ENCODE measurements at places on chromosomes 5 and 9.

DNA sequence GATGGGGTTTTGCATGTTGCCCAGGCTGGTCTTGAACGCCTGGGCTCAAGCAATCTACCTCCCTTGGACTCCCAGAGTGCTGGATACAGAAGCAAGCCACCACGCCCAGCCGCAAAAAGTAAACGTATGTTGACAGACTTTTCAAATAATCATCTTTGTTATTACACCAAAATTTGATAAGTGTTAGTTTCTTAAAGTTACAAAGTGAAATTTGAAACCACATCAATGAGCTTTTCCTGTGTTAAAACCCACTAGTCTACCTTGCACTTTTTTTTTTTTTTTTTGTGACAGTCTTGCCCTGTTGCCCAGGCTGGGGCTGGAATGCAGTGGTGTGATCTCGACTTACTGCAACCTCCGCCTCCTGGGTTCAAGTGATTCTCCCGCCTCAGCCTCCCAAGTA lies 29.9 kb downstream of the SPACA9 start:
- no peak for DNase-seq

DNA sequence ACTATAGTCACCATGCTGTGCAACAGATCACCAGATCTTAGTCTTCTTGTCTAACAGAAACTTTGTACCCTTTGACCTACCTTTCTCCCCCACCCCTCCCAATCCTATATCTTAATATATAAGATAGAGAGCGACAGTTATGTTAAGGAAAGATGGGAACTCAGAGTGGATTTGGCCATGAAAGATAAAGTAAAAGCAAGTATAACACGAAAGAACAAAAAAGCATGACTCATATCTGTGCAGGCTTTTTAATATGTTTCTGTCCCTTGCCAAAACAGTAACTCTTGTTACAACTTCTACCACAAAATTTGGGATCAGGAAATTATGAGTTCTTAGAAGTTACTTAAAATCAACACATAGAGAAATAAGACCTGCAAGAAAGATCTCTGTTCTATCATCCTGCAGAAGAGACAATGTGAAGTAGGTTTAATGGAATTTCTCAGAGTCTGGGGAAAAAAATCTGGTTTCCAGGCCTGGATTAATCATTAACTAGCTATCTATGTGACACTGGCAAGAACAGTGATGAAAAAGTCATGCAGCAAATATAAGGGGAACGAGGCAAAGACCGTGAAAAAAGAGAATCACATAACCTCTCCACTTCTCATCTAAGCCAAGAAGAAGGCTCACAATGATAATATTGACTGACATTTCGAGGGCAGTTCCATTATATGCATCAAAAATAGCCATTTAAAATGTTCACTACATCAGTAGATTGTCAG lies 18.6 kb downstream of the BAAT start:
- DNase-seq, result no peak

GRCh38 chr9:98092613-98092931 lies 26.4 kb downstream of the TRIM14 start:
- DNase-seq, result no peak

DNA sequence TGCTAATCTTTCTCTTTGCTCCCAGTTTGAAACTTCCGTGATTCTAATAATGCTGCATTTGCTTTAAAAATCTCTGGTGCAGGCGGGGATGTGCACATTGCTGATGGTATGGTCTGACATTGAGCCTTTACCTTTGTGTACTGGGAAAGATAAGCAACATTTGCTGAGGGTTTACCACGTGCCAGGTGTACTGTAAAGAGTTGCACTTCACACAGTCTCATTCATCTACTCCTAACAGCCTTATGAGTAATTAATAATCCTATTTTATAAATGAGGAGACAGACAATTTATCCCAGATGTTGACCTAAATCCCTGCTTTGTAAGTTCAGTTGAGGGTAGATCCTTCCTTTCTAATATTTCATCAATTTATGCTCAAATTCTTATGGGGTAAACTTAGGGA lies 726 bp upstream of the ADGRV1 start:
- no peak for DNase-seq

- DNase-seq, result peak; percentile 27
These were observed 890 bp downstream of the PIK3R1 start for GRCh38 chr5:68216245-68217046.

- DNase-seq, result no peak
These were observed 1.3 kb downstream of the PSAT1 start for GRCh38 chr9:78298046-78298765.

DNA sequence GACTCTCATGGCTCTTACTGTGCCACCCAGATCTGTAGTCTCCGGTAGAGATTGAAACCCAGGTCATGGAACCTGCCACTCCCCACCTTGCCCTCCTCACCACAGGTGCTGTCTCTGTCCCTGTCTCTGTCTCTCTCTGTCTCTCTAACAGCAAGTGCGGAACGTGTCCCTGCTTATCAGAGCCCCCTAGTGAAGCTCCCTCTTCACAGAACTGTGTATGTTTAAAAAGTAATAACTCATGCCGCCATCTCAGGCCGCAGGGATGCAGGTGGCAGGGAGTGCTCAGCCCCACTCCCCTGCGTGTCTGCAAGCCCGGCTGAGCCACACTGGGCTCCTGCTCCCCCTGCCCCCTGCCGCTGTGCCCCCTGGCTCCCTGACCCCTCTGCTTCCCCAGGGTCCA lies 43.8 kb downstream of the UNC5A start:
- DNase-seq, result no peak

DNA sequence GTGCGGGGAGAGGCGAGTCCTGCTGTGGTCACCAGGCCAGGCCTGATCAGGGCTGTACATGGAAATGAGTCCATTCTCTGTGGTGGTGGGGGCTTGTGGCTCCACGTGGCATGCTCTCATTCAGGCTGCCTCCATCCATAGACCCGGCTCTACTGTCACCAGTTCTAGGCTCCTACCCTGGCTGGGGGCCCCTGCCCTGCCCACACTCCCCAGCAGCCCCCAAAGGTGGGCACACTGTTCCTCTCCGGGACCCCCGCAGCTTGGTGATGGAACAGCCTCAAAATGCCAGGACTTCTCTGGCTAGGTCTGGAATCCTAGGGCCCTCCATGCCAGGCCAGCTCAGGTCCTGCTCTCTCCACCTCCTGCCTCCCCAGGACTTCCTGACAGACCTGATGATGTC lies 111.7 kb downstream of the DAB2IP start:
- DNase-seq, result no peak

- no peak for DNase-seq
These were observed 2.3 kb downstream of the FAM221B start for GRCh38 chr9:35826071-35826701.

- DNase-seq, result no peak
These were observed 9.8 kb upstream of the TLX3 start for GRCh38 chr5:171299228-171299627.

- no peak for DNase-seq
These were observed 49.9 kb upstream of the GAS1 start for GRCh38 chr9:86997156-86997555.

- DNase-seq, result peak; percentile 29
These were observed 26.1 kb upstream of the MACIR start for GRCh38 chr5:103232393-103232999.

DNA sequence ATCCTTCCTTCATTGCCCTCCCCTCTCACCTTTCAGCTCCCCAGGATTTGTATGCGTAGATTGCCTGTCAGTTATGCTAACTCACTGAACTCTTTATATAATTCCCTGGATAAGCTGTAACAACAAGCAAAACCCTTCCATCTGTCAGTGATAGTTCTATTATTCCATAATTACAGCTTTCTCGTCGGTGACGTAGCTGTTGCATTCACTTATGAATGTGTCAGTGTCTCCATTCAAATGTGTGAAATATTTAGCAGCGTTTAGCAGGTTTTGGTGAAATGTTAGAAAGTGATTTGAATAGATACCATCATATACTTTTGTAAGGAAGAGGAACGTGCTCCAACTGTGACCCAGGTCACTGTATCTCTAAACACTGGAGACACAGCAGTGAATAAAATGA lies 45.2 kb downstream of the PIP5K1B start:
- no peak for DNase-seq

GRCh38 chr9:89951675-89952074 lies 346.9 kb downstream of the GADD45G start:
- no peak for DNase-seq

DNA sequence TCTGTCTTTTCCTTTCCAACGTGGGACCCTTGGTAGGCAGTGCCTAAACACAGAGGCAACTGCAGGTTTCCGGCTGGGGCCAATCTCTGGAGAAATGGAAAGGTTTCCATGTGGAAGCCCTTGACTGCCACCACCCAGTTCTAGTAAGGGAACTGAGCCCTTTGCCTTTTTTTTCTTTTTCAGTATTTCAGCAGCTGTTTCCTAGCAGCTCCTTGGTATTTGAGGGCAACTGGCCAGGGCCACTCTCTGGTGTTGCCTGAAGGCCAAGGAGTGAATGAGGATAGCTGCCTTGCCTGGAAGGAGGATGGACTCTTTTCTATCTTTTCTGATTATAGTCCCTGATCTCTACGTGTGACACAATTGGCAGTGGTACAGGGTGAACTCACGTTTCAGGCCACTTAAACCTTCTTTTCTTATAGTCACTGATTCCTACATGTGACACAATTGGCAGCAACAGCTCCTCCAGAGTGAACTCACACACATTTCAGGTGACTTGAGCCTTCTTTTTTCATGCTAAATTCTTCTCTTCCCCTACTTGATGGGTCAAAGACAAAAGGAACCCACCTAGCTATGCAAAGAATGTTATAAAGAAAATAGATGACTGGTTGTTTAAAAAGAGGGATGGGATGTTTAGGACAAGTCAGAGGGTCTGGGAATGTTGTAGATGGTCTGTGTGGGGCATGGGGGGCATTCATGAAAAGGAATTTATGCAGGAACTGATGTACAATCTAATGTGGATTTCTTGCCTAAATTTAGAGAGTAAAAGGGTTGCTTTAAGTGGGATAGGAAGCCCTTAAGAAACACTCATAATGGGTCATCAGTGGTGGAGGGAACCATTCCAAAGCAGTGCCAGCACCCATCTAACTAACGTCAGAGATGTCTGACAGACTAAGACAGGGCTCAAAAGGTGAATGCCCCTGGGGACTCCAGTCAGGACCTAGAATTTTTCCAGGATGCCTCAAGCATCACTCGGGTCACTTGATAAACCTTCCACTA lies 190.1 kb downstream of the TMEM232 start:
- no peak for DNase-seq

DNA sequence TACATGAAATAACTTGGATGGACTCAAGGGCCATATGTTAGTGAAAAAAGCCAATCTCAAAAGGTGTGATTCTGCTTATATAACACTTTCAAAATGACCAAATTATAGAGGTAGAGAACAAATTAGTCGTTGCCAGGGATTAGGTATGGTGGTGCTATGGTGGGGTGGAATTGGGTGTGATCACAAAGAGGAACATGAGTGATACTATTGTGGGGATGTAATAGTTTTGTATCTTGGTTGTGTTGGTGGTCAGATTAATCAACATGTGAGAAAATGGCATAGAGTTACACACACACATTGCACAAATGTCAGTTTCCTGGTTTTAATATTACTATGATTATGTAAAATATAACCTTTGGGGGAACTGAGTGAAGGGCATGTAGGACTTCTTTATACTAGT lies 31.9 kb downstream of the CAMK4 start:
- DNase-seq, result no peak

- DNase-seq, result no peak
These were observed 33.1 kb downstream of the SH3GL2 start for GRCh38 chr9:17611917-17612316.

DNA sequence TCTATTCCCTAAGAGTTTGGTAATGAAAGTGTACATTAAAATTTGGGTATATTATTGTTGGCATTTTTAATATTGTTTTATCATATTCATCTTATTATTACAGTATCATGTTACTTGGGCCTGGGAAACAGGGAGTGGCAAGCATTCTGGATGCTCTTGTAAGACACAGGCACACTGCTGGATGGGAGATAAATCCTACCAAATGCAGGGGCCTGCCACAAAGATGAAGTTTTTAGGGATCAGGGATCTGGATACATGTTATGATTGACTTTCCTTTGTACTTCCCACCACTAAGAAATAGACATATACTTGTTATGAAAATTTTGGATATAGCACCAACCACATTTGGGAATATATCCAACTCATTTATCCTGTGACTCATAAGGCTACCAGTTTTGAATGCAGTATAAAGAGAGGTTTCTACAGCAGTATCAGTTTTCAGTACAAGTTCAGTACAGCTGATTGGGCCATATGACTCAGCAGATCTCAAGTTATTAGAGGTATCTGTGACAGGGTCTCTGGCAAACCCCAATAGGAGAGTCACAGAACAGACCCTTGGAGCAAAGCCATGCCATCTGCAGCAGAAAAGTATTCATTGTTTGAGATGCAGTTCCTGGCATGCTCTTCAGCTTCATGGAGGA lies 360.1 kb downstream of the DMAC1 start:
- DNase-seq, result no peak

DNA sequence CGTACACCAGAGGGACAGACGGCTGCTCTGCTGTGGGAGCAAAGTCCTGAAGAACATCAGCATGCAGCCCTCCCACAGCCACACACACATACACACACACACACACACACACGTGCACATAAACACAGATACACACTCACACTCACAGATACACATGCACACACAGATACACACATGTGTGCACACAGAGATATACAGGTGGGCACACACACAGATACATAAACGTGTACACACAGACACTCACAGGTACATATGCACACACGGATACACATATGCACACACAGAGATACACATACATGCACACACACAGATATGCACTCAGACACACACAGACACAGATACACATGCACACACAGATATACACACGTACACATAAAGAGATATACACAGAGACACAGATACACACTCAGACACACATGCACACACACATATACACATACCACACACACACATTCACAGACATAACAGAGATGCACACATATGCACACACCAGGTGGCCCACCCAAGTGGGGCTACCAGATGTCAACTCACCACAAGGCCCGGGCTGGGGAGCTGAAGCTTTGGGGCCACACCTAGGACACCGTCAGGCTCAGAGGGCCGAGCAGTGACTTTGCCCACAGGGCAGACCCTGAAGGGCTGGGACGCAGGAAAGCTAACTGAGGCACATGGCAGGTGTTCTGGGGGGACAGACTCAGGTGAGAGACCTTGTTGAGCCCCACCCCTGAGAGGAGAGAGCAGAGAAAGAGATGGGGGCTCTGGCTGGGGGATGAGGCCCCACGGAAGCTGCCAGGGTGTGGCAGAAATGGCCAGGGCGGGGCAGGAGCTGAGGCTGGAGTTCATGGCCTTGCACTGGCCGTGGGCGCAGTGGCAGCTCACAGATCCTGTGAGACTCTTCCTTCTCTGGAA lies 148.6 kb upstream of the PPP1R26 start:
- DNase-seq, result no peak

GRCh38 chr9:96363175-96363967 lies 20.1 kb downstream of the SLC35D2 start:
- DNase-seq, result no peak

- DNase-seq, result no peak
These were observed 141.3 kb downstream of the IRX1 start for GRCh38 chr5:3736926-3737325.

- no peak for DNase-seq
These were observed 533 bp downstream of the SREK1IP1 start for GRCh38 chr5:64767959-64768357.

GRCh38 chr9:16516891-16517290 lies 353.6 kb downstream of the BNC2 start:
- no peak for DNase-seq

Measured in SW 1271 (cell line).